ENCODE measurements at places on chromosomes 7 and 10. TPM values are rescaled to one million over a fixed set of nuclear protein-coding genes. Genes with fewer than 3 reads are reported as not detected.

- DNase-seq: no peak
Measured at GRCh38 chr10:79128923-79129305, 60.1 kb downstream of the ZMIZ1 start.

GRCh38 chr10:102229810-102230263, 3.7 kb downstream of the ELOVL3 start:
- DNase-seq: peak; percentile 72

GRCh38 chr10:6722616-6723004, 142.5 kb upstream of the PRKCQ start:
- DNase-seq: peak; percentile 15

- no peak for DNase-seq
Measured at GRCh38 chr7:121376979-121377378, 19.1 kb downstream of the FAM3C start.

Gene DDX21
- 68.3 TPM for total RNA-seq

Gene CLCN1
- total RNA-seq: not detected

Gene RBM20
- not detected for total RNA-seq

Gene HTR7
- 6.4 TPM for total RNA-seq

Gene BLNK
- not detected for total RNA-seq

Gene ABCC2
- total RNA-seq: 0.72 TPM

Gene MYL10
- total RNA-seq: not detected
